ENCODE measurements at places on chromosomes 16 and 17.

GRCh38 chr16:83516931-83517330, 290.8 kb upstream of the HSBP1 start:
- DNase-seq, result no peak

GRCh38 chr17:43411369-43411677, 12.5 kb downstream of the ARL4D start:
- no peak for DNase-seq

GRCh38 chr16:87170310-87170709, 146.9 kb downstream of the C16orf95 start:
- no peak for DNase-seq

- no peak for DNase-seq
These were observed 32.4 kb downstream of the IL21R start for GRCh38 chr16:27434141-27435051.

DNA sequence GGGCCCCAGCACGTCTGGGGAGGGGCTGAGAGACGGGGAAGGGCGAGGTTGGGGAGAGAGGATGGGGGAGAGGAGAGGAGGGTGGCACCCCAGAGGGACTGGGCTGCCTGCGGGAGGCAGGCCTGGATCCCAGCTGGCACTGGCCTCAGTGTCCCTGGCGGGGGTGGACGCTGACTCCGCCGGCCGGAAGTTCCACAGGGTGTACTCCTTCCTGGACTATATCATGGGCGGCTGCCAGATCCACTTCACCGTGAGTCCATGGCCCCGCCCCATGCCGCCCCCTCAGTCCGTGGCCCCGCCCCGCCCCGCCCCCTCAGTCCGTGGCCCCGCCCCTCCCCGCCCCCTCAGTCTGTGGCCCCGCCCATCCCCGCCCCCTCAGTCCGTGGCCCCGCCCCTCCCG, 11.3 kb downstream of the CPNE7 start:
- no peak for DNase-seq

DNA sequence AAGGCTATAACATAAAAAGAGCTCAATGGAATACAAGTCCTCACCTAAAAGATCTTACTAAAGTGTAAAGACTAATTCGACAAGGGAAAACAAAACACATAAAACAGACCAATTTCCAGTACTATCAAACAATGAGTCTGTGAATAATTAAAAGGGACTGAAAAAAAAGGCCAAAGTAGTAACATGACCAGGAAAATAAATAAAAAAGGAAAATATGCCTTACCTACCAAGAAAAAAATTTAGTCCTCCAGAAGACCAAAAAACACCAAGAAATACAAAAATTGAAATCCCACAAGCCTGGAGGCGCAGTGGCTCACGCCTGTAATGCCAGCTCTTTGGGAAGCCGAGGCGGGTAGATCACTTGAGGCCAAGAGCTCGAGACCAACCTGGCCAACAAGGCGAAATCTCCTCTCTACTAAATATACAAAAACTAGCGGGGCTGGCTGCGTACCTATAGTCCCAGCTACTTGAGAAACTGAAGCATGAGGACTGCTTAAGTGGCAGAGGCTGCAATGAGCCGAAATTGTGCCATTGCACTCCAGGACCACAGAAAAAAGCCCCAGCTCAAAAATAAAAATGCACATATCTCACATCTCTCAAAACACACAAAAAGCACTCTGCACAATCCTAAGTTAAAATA, 60.8 kb downstream of the TEX14 start:
- no peak for DNase-seq

GRCh38 chr16:1511662-1512569, 18.8 kb downstream of the TELO2 start:
- DNase-seq, result no peak

DNA sequence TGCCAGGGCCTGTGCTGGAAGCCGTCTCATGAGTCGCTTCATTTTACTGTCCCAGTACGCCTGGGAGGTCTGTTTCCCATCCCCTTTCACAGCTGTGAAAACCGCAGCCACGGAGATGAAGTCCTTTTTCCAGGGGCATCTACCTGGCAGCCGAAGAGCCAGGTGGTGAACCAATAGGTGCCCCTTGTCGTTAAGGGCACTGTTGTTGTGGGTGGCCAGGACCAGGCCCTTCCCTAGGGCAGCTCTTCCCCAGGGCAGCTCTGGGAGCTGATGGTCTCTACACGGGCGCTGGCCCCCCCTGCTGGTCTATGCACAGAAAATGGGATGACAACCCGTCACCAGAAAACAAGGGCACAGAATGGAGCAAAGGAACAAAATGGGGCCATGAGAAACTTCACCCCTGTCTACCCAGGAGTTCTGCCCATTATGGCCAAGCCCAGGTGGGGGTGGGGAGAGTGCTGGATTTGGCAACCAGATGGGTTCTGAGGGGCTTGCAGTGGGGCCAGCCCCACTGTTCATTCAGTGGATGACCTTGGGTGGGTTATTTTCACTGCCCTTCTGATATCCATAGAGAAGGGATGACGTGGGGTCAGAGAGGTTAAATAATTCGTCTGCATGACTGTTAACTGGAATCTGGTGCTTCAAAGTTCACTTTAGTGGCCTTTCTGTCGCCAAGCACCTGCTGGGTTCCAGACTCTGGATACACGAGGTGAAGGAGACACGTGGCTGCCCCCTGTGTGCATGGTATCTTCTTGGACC, 11.5 kb downstream of the RMI2 start:
- no peak for DNase-seq

GRCh38 chr16:90018297-90018651, 982 bp downstream of the DBNDD1 start:
- DNase-seq, result no peak

DNA sequence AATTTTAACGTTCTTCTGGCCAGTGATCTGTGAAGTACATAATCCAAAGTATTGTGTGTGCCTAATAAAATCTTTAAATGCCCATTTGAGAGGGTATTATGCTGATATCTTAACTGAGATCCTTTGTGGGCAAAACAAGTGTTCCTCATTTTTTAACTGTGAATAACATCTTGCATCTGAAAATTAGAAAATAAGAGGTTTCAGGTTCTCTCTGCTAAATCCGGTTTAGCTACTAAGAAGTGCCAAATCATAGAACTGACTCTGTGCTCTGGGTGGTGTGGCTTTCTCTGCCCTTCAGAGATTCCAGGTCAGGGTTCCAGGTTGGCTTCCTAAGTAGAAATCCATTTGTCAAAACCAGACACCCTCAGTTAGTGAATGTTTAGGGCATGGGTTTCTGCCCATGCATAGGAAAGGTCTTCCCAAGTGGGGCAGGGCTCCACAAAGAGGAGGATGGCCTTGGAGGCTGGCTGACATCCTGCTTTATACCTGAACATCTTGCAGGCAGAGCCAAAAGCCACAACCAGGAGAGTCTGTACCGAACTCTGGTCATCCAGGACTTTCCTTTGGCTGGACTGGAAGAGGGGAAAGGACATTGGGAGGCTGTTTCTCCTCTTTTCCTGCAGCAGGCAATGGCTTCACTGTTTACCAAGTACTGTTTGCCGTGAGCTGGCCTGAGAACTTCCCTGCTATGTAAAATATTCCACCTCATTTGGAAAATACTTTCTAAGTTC, 8.5 kb downstream of the ALDH3A2 start:
- no peak for DNase-seq

- no peak for DNase-seq
These were observed 37.9 kb downstream of the SIAH1 start for GRCh38 chr16:48347191-48347865.

GRCh38 chr16:84928679-84929420, 82.5 kb downstream of the ZDHHC7 start:
- DNase-seq, result no peak
